ENCODE measurements at places on chromosomes 12 and 14.

- DNase-seq = no peak
These were observed 93.8 kb downstream of the BCL11B start for GRCh38 chr14:99177886-99178835.

DNA sequence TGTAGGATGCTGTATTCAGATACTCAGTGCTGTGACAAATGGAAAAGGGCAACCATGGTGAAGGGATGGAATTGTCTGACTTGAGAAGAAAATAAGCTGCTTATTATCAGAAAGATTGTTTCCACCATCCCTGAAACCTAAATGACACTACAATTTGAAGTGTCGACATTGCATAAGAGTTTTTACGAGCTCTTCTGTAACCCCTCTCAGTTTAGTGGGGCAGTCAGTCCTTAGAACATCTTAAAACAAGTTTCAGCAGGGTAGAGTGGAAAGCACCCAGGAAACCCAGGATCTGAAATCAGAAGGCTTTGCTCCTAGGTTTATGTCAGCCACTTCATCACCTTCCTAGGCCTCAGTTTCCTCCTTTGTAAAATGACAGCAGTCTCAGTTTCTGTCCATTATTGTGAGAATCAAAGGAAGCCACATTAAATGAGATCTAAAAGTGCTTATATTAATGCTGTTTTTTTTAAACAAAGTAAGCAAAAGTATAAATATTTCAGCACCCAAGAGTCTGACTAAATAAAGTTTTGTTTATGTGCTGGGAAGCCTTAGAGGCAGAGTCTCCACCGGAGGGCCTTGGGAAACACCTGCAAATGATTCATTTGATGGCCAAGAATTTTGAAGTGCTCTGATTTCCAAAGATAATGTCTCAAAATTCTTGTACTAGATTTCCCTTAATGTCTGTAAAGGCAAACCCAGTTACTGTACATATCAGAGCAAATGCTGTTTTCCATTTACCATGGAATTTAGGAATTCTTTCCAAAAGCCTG lies 1.8 kb downstream of the IFT43 start:
- DNase-seq = no peak

- no peak for DNase-seq
These were observed 80.3 kb upstream of the TRAF3 start for GRCh38 chr14:102696856-102697495.

DNA sequence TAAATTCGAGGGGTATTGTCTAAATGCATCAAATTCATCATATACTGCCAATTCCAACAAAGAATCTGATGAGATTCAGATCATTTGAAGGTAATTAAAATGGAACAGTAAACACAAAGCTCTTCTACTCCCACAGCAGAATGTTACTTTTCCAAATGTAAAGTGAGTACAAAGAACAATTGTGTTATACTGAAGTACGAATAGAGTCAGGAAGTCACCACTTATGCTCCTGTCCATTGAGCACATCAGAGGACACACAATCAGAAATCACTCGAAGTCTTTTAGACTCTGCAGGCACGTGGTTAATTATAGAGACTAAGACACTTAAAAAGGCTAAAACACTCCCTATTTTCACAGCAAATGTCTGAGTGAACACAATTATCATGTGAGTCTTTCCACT lies 388.5 kb upstream of the MIS18BP1 start:
- no peak for DNase-seq
